Heart right ventricle (tissue), 16 donors: ENCODE measurements at places on chromosomes 3 and 15. TPM values are rescaled to one million over a fixed set of nuclear protein-coding genes. Genes with fewer than 3 reads are reported as not detected.

- peaks cover 7% of the 10 kb centered on the region for H3K4me1 ChIP-seq
- peak within 1 kb of the TSS; percentile 3 for H3K4me3 ChIP-seq
- peak; percentile 58 for DNase-seq
- H3K36me3 ChIP-seq = no peaks in the 10 kb centered on the region
- H3K27ac ChIP-seq = peak within 1 kb of the TSS; percentile 91
- H3K27me3 ChIP-seq = no peaks in the 10 kb centered on the region
Measured at GRCh38 chr3:183555541-183556081, at the start of gene KLHL6. Gene KLHL6, minus strand, starts transcription at chr3:183555706. Its CDS starts 53 bp downstream, at chr3:183555653.

- DNase-seq = no peak
- H3K4me3 ChIP-seq = no peak overlapping the region
- no peak overlapping the region for H3K27ac ChIP-seq
- H3K27me3 ChIP-seq = peaks cover 41% of the 10 kb centered on the region
- no peaks in the 10 kb centered on the region for H3K36me3 ChIP-seq
Measured at GRCh38 chr15:28105224-28105791, 6.2 kb upstream of the OCA2 start.

- H3K4me1 ChIP-seq = no peaks in the 10 kb centered on the region
- no peak overlapping the region for H3K4me3 ChIP-seq
- H3K27ac ChIP-seq = no peak overlapping the region
- H3K36me3 ChIP-seq = no peaks in the 10 kb centered on the region
Measured at GRCh38 chr15:86115145-86115801, 35.6 kb downstream of the AGBL1 start.

- H3K4me1 ChIP-seq = peaks cover 21% of the 10 kb centered on the region
- no peaks in the 10 kb centered on the region for H3K36me3 ChIP-seq
- H3K4me3 ChIP-seq = peak overlapping the region; percentile 47
- peaks cover 6% of the 10 kb centered on the region for H3K27me3 ChIP-seq
Measured at GRCh38 chr15:65384505-65384894, 6.7 kb upstream of the IGDCC3 start.

DNA sequence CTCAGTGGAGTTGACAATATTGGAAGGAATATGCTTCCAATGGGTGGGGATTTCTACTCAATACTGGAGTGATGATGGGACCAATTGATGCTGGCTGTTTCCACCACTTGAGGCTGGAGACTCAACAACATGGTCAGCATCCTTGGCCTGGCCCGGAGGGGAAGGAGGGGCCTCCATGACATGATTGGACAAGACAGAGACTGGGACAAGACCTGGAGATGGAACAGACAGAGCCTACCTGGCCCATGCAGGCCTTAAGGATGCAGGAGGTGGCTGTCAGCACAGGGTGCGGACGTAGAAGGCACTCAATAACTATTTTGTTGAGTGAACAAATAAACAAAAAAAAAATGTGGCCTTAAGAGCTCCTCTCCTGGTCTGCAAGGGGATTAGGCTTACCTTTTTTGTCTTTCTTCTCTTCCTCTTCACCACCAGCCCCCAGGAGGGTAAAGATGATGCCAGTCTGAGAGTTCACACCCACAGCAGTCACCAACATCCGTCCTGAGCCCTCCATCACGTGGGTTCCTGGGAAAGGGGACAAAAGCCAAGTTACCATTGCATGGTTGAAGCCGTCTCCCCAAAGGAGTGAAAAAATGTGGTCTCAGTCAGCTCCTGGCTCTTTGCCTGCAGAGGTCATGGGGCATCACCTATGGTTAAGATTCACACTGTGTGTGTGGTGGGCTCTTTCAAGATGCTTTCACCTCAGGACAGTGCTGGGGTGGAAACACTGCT lies 67.1 kb upstream of the SEC13 start:
- H3K27ac ChIP-seq = no peak overlapping the region
- no peaks in the 10 kb centered on the region for H3K4me1 ChIP-seq
- peaks cover 13% of the 10 kb centered on the region for H3K27me3 ChIP-seq
- no peak overlapping the region for H3K4me3 ChIP-seq
- no peaks in the 10 kb centered on the region for H3K36me3 ChIP-seq

GRCh38 chr3:48661501-48662144 lies 1.1 kb downstream of the CELSR3 start:
- H3K27me3 ChIP-seq = peaks cover 10% of the 10 kb centered on the region
- H3K4me3 ChIP-seq = peak overlapping the region; percentile 43
- H3K36me3 ChIP-seq = no peaks in the 10 kb centered on the region
- peaks cover 16% of the 10 kb centered on the region for H3K4me1 ChIP-seq
- peak; percentile 72 for DNase-seq
- no peak overlapping the region for H3K27ac ChIP-seq

- no peaks in the 10 kb centered on the region for H3K27me3 ChIP-seq
- no peaks in the 10 kb centered on the region for H3K4me1 ChIP-seq
- DNase-seq = no peak
- no peaks in the 10 kb centered on the region for H3K36me3 ChIP-seq
- no peak overlapping the region for H3K4me3 ChIP-seq
Measured at GRCh38 chr15:46607077-46607476, 972.2 kb downstream of the SQOR start.

Gene A4GNT
- polyA plus RNA-seq = not detected

Gene MINAR1
- 0.03 TPM for polyA plus RNA-seq

Gene CRABP1
- not detected for polyA plus RNA-seq

Gene DLL4
- polyA plus RNA-seq = 10.2 TPM

Gene STARD9
- 2.3 TPM for polyA plus RNA-seq

Gene CCR9
- not detected for polyA plus RNA-seq

Gene LMCD1
- polyA plus RNA-seq = 459 TPM

Gene GLDN
- 5.3 TPM for polyA plus RNA-seq
